ENCODE measurements at places on chromosomes 7 and 10. TPM values are rescaled to one million over a fixed set of nuclear protein-coding genes. Genes with fewer than 3 reads are reported as not detected.

MKX gene
- 0.52 TPM for polyA plus RNA-seq

DNAJB12 gene
- 10.8 TPM for polyA plus RNA-seq

- H3K36me3 ChIP-seq, result peaks cover 29% of the 10 kb centered on the region
- H3K4me1 ChIP-seq, result no peaks in the 10 kb centered on the region
- DNase-seq, result no peak
- no peak overlapping the region for H3K4me3 ChIP-seq
Observed at GRCh38 chr7:155681663-155682062, 37.2 kb downstream of the RBM33 start.

PAPSS2 gene
- 7.3 TPM for polyA plus RNA-seq

SEMA3E gene
- polyA plus RNA-seq, result 1.3 TPM

DNA sequence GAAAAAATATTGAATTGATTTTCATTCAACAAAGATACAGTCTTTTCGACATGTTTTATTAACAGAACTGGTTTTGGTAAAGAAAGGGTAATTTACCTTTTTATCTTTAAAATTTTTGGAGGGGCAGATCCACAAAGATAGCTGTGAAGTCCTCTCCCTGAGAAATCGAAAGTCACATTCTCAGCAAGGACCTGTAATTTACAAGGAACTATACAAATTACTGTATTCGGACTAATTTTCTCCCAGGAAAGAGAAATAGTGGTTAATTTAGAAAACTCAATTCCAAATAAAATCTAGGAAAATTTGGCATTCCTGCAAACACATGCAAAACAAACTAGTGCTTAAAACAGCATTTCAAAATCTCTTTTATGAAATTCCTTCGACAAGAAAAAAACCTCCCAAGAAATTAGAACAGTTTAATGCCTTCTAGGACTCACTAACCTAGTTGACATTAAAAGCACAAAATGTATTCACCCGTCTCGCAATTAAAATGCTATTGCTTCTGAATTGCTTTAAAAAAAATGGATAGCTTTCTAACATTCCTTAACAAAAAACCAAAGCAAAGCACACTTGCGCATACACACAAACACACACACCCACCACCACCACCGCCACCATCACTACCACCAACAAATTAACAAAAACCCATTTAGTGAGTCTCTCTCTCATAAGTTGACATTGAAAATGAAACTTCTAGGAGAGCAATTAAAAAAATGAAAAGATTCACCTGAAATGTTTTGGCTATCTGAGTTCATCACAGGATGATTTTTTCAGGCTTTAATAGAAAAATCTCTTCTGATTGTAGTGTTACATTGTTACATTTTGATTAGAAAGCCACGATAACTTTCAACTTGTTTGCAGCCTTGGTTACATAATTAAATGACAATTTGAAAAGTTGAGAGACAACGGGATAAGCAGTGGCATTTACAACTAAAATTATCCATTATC, 4.0 kb upstream of the NKX2-3 start:
- peaks cover 100% of the 10 kb centered on the region for H3K27me3 ChIP-seq
- H3K4me1 ChIP-seq, result peaks cover 18% of the 10 kb centered on the region
- no peak for DNase-seq
- no peak overlapping the region for H3K4me3 ChIP-seq
- H3K36me3 ChIP-seq, result no peaks in the 10 kb centered on the region

All from H1 (cell line).